GM23338 (cell line): ENCODE measurements at places on chromosomes 3 and 15. TPM values are rescaled to one million over a fixed set of nuclear protein-coding genes. Genes with fewer than 3 reads are reported as not detected.

PIGZ gene
- total RNA-seq: not detected in 2 replicates

DNA sequence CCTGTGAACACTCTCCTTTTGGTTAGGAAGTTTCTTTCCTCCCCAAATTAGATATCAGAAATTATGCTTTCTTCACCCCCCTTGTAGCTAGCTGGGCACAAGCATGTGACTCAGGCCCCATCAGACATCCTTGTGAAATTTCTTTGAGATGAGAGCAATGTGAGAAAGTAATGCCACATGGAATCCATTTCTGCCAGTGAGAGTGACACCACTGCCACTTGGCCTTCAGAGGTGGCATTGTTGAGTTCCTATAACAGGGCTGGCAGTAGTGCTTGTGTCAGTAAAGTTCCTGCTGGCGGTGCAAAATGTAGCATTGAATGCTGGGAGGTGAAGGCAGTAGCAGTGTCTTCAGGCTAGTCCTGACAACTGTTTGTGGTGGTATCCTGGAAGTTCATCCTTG, 80.7 kb upstream of the ZNF280D start:
- no peak for DNase-seq

DNA sequence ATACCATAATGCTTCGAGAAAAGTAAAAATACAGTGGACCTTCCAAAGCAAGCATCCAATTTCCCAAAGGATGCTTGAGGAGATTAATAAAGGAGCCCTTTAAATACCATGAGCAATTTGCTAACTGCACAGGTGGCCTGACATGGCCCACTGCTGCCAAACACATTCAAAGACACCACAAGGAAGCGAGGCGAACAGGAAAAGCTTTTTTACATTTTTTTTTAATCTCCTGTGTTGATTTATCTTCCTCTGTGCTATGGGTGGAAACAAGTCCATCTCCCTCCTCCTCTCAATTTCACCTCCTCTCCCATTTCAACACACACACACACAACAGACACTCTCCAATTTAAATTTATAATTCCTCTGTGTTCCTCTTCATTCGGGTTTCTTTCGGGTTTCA, 243.4 kb downstream of the IGSF11 start:
- DNase-seq: no peak

- DNase-seq: no peak
These were observed 2.2 kb downstream of the EFHB start for GRCh38 chr3:19931767-19932188.

DNA sequence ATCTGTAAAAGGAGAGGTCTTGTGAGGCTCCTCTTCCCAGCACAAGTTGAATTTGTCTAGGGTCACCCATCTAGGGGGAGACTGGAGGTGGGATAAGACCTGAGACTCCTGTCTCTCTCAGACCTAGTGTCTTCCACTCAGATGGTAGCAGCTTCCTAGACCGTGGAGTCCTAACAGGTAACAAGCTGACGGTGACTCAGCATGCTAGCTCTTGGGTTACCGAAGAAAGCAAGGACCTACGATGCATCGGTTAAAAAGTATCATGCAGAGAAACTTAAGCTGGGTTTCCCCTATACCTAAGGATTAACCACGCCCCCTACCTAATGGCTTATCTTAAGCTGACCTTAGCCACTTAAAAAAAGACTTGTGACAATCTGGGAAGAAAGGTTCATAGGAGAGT, 7.6 kb downstream of the LRRN1 start:
- DNase-seq: peak; percentile 54

DNA sequence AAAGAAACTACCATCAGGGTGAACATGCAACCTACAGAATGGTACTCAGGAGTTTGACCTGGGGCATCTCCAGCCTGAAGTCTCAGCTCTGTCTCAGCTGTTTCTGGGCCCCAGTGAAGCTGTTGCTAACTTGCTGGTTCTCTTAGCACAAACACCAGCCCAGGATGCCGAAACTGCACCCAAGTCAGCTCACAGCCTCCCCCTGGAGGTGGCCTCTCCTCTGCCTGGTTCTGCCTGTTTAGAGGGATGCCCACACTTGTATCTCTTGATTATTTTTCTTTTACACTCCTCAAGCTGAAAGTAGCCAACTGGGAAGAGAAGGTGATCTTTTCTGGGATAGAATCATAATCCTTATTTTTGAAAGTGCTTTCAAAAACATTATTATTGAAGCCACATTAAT, 289.0 kb upstream of the RASGRP1 start:
- peak; percentile 80 for DNase-seq

- DNase-seq: peak; percentile 94
These were observed 70.5 kb upstream of the KLHL25 start for GRCh38 chr15:85865070-85865684.

- DNase-seq: peak; percentile 98
These were observed at the start of gene RPL22L1 for GRCh38 chr3:170869645-170870593. Gene RPL22L1, minus strand, starts transcription at chr3:170870195. Its CDS starts 28 bp downstream, at chr3:170870167.

DNA sequence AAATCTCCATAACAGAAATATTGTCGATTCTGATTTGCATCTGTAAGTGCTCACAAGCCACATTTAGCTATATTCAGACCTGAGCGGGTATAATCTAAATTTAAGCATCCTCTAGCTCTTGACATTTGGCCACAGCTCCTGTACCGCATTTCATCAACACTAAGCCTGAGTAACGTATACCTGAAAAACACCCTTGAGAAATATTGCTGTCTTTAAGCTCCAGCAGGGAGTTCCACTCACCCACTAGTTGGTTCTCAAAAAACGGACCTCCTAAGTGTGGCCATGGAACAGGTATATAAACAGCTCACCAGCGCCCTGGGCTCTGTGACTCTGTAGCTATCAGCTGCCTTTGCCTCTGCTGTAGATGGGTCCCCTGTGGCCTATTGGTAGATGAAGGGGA, 80.7 kb downstream of the ABI3BP start:
- DNase-seq: no peak

GRCh38 chr3:177824190-177824786, 627.0 kb upstream of the TBL1XR1 start:
- DNase-seq: no peak

DNA sequence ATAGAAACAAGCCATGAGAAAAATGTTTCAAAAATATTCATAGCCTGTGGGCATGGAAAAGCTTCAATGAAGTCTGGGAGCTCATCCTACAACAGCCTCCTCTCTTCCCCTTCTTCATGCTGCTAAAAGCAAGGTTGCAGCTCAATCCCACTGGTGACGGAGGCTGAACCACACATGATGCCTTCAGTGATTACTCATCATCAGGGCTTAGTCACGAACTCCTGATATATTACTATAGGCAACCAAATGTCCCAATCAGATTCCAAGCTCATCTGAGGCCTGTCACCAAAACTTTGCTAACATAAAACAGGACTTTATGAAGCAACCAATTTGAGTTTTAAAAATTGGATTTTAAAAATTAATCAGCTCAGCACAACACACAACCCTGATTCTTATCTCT, 24.0 kb upstream of the SLC24A5 start:
- no peak for DNase-seq

SCN11A gene
- total RNA-seq: 0.08 and 0.14 TPM in 2 replicates

DNA sequence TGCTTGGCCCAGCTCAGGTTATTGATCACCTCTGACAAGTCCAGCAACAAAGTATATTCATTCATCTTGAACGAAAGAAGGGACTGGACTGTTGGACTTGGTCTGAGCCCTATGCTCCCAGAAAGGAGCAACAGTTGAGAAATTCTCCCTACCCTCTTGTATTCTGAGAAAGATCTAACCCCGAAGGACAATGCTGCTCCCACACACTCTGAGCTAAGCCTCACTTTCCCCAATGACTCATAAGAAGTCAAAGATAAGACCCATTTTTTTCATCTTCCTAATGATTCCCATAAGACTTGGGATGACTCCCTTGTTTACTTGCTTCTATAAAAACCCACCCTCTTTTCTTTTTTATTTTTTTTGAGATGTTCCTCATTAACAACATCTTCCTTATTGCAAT, 549.4 kb upstream of the MDFIC2 start:
- no peak for DNase-seq

DNA sequence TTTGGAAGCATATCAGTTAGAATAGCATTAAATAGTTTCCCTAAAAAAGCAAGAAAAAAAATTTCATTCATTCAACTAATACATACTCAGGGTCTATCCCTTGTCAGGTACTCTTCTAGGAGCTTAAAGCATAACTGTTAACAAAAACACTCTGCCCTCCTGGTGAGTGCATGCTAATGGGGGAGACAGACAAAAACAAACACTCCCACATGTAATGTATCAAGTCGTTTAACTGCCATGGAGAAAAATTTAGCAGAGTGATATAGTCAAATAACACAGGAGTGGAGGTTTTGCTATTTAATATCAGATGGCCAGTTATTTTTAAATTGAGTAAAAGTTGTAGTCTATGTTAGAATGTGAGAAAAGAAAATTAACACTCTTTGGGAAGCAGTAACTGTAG, 254.5 kb upstream of the RARB start:
- no peak for DNase-seq

- DNase-seq: no peak
These were observed 11.3 kb downstream of the RRP9 start for GRCh38 chr3:51930439-51930838.

CYP1A2 gene
- not detected in 2 replicates for total RNA-seq

- DNase-seq: no peak
These were observed 150.6 kb downstream of the RAB11A start for GRCh38 chr15:66019826-66020398.

DNA sequence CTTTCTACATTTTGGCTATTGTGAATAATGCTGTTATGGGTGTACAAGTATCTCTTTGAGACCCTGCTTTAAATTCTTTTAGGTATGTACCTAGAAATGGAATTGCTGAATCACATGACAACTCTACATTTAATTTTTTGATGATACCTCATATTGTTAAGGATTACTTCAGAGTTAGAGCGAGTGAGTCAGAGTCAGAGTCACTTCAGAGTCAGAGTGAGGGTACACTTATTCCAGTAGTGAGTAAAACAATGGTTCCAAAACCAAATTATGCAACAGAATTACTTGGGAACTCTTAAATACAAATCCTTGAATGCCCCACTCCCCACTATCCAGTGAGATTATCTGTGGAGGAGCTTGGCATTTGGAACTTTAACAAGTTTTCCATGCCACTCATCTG, 50.3 kb upstream of the SNRK start:
- no peak for DNase-seq

GRCh38 chr15:85414495-85414894, 34.1 kb downstream of the AKAP13 start:
- DNase-seq: no peak

GRCh38 chr3:71309342-71309741, 274.2 kb downstream of the FOXP1 start:
- DNase-seq: no peak

SLCO3A1 gene
- 9.4 and 11.5 TPM in 2 replicates for total RNA-seq

DNA sequence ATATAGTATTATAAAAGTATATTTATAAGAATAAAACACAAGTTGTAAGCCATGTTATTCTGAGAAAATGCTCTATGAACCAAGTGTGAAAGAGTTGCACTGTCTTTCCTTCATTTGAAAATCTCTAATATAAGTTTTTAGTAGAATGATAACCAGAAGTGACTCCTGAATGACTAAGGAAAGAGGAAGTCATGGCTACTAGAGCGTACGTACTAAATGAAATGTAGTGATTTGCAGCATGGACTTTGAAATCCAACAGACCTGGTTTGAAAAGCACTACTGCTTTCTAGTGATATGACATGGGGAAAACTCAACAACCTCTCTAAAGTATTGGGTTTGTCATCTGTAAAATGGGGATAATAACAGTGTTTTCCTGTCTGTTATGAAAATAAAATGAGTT, 10.3 kb upstream of the DNAJC13 start:
- DNase-seq: no peak

GRCh38 chr3:182465301-182466185, 327.8 kb upstream of the ATP11B start:
- DNase-seq: no peak

CCDC13 gene
- 0.45 TPM in 1 of 2 replicates, not detected in the other for total RNA-seq

CIDEC gene
- total RNA-seq: not detected in 2 replicates

- DNase-seq: peak; percentile 1
These were observed 583.2 kb downstream of the EPHA3 start for GRCh38 chr3:89690646-89691045.

- no peak for DNase-seq
These were observed 48.7 kb upstream of the HACD2 start for GRCh38 chr3:123633530-123633929.

DNA sequence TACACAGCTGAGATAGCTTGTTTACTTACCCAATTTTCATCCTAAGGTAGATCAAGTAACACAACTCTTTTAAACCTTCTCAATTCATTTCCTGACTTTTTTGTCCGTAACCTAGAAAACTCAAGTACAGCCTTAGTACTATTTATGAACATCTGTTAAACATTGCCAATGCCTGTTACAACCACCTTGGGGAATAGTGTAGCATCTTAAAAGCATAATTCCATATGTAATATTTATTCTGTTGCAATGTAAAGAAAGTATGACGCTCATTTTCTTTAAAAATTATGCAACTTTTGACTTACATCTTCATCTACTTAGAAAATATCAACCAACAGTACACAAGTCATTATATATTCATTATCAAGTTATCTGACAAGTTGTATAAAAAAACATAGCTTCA, 54.6 kb downstream of the SUCLG2 start:
- no peak for DNase-seq

- DNase-seq: no peak
These were observed 4.2 kb upstream of the MAGEF1 start for GRCh38 chr3:184715943-184716621.

CD200R1 gene
- total RNA-seq: 0.12 and 0.28 TPM in 2 replicates

DNA sequence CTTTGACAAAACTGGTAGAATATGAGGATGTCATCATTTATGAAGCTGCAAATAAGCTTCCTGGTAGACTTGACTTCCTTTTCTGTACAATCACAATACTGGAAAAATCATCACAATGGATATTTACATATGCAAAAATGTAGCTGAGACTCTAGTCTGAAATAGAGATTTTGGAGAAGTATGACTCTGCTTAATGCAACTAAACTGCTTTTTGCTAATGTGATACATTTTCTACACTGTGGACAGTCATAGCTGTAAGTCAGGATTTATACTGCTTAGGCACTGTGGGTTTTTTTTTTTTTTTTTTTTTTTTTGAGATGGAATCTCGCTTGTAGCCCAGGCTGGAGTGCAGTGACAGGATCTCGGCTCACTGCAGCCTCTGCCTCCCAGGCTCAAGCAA, 34.5 kb upstream of the ST3GAL6 start:
- no peak for DNase-seq

NTRK3 gene
- total RNA-seq: 3.1 and 5.4 TPM in 2 replicates

- DNase-seq: no peak
These were observed 2.3 kb upstream of the GOLGA8A start for GRCh38 chr15:34439878-34440277.

DNA sequence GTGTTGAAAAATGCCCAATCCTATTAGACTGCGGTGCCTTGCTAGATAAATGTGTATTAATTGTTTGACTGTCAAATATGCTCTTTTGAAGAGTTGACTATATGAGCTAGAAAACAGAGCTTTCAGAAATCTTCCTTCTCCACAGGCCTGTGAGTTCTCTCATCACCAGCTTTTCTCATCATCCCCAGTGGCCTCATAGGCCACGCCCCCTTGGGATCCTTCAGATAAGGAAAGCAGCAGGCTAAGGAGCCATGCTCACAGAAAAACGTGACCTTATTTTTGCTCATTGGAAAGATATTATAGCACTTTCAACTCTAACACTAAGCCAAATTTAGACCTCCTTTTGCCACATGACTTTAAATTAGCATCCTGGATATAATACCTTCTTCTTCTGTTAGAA, 514.4 kb upstream of the ARRDC4 start:
- DNase-seq: peak; percentile 38
